ENCODE measurements at places on chromosomes 13 and 19.
A peak's percentile ranks its signal among the peaks of the same experiment; 100 is the strongest.

- no peak for DNase-seq
Measured at GRCh38 chr13:111919849-111920248, 147.1 kb upstream of the SOX1 start.

- no peak for DNase-seq
Measured at GRCh38 chr13:33078263-33078662, 62.0 kb downstream of the KL start.

DNA sequence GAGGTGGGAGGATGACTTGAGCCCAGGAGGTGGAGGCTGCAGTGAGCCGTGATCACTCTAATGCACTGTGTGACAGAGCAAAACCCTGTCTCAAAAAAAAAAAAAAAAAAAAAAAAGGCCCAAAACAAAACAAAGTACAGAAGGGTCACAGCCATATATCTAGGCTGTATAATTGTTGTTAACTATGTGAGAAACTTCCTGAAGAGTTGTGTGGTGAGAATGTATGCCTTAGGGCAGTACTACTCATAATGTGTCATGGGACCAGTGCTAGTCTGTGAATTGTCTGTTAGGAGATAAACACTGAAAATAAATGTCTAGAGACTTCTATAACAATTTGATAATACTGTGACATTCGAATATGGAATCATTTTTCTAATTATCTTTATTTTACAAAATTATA lies 43.1 kb downstream of the PAN3 start:
- DNase-seq, result no peak

DNA sequence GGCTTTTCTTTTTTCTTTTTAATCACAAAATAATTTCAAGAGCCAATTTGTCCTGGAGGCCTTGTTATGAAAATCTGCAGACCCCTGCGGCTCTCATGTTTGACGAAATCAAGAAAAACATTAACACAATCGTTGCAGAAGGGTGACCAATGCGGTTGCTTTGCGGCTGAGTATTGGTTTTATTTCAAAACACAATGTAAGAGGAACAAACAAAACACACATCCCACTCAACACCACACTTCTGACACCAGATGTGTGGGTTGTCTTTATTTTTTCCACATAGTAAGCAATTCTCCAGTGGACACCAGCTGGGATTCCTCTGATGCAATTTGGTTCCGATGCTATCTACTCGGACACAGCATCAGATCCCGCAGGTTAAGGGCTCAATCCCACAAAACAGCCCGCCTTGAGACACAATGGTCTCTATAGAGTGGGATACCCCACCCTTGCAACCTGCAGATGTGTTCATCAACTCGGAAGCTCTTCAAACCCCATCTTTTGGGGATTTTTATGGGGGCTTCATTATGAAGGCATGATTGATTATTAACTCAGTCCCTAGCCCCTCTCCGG lies 21.9 kb upstream of the CCDC124 start:
- DNase-seq, result no peak

DNA sequence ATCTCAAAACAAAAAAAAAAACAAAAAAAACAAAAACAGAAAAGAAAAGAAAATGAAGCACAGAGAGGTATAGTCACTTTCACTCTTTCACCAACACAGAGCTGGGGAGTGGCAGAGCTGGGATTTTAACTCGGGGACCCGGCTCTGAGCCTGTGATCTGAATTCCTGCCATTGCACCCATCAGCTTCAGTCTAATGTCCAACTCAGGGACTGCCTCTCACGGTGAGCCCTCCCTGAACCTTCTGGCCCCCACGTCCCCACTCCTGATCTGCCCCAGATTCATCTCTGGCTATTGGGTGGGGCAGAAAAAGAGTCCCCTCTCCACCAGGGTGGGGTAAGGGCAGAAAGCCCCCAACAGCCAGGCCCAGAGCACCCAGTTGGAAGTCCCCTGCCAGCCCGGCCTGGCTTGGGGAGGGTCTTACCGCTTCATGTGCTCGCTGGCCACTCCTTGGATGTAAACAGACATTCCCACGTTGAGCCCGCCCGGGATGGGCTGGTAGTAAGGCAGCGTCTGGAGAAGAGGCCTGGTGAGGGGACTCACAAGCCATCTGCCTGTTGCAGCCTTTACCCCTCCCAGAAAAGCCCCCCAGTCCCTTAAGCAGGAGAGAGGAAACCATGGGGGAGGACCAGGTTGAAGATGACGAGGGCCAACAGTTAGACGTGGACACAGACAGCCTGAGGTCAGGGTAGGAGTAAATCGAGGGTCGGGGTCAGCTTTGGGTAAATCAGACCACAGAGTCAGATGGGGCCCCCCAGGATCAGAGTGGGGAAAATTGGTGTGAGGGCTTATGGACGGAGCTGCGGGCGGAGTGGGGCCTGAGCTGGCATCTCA lies 520 bp downstream of the LGALS4 start:
- no peak for DNase-seq

DNA sequence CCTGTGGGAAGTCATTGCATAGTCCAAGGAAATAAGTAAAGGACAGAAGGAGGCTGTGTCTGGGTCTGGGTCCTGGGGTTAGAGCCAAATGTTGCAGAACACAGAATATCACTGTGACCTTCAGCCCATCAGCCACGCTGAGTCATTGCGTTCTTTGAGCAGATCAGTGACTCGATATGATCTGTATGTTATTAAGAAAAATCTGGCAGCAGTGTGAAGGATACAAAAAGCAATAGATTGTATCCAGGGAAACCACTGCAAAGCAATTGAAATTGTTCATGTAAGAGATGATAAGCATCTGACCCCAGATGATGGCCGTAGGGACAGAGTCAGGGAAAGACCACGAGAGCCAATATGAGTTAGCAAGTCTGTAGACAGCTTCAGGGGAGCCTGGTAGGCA lies 1575.1 kb upstream of the SLC10A2 start:
- DNase-seq, result no peak

DNA sequence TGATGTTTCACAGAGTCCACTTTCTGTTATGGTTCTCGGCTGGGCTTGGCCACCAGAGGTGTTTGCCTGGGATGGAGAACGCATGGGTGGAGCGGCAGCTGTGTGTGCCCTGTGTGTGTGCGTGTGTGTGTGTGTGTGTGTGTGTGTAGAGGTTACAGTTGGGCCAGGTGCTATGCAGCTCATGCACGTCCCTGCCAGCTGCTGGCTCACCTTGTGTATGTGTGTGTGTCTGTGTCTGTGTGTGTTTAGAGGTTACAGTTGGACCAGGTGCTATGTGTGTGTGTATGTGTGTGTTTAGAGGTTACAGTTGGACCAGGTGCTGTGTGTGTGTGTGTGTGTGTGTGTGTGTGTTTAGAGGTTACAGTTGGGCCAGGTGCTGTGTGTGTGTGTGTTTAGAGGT lies 33.0 kb upstream of the PEG3 start:
- DNase-seq, result no peak

- no peak for DNase-seq
Measured at GRCh38 chr13:114097212-114097892, 35.1 kb downstream of the RASA3 start.

DNA sequence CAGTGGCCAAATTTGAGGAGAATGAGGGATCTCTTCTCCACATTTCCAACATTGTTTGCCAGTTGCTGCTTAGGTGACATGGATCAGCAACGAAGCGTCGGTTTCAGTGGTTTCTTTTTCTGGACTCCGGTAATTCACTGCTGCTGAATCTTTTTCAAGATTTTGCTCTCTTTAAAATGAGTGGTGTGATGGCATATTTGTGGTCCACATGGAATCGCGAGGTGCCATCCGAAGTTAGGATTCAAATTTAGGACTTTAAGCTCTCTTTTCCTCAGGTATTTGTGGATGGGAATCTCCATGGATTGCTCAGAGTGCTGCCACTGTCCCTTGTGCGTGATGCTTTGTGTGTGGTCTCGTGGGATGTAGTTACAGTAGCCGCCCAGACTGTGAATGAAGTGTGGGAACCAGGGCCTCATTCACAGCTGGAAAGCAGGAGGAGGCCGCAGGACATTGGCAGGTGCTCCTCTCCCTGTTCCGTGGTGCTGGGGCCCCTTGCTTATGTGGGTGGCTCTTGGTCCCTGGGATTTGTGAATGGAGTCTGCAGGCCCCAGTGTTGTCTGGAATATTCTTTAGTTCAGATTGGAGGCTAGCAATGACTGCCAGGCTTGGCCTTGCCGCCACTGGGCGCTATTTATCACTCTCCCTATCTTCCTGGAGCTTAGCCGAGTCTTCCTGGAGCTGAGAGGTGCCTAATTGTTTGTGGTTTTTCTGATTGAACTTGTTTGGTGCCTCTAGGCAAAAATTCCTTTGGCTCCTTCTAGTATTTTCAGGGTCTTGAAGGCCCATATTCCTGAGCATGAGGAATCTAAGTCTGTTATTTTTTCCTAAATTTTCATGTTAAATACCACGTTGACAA lies 1.5 kb downstream of the ILF3 start:
- peak; percentile 52 for DNase-seq

DNA sequence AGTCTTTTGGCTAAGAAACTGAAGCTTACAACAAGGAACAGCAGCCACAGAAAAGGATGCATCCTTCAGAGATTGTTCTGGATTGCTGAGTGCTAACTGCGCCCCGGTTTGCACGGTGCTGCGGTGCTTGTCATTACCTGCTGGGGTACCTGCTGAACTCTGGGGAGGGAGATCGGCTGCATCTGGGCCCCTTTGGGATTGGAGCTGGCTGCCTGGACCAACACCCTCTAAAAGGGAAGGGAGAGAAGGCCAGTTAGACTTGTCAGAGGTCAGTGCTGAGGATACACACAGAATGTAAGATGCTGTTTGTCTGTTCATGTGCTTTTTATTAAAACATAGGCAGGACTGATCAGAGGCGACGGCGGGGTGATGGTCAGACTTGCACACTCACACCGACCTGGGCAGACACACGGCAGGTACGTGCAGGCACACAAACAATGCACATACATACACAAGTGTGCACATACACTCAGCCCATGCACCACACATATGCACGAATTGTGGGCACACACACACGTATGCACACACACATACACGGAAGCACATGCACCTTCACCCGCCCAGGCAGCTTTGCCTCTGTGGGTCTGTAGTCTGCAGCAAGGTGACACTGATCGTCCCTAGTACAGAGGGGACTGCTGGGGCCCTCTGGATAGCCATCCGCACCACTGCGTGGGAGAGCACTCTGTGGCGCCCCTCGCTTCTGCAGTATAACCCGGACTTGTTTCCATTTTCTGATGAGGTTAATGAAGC lies 66.1 kb downstream of the RFX2 start:
- no peak for DNase-seq

GRCh38 chr13:27770809-27771208 lies 21.5 kb upstream of the GSX1 start:
- DNase-seq, result peak; percentile 56

- no peak for DNase-seq
Measured at GRCh38 chr19:34979819-34980640, 16.0 kb upstream of the ZNF792 start.

DNA sequence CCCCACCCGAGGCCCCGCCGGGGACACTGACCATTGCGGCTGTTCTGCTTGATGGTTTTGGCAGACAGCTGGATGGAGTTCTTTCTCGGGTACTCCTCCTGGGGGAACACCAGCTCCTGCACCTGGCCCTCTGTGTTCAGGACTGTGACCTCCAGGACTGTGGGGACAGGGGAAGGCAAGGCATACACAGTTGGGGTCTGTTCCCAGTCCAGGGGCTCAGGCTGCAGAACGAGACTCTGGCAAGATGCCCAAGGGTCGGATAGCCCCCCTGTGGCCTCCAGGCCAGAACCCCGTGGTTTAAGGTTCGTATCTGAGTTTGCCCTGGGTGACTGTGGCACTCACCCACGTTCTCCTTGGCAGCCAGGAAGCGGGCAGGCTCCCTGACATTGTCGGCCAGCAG lies 22.7 kb upstream of the ASF1B start:
- no peak for DNase-seq

GRCh38 chr13:91313103-91313502 lies 34.4 kb upstream of the MIR17HG start:
- peak; percentile 56 for DNase-seq

DNA sequence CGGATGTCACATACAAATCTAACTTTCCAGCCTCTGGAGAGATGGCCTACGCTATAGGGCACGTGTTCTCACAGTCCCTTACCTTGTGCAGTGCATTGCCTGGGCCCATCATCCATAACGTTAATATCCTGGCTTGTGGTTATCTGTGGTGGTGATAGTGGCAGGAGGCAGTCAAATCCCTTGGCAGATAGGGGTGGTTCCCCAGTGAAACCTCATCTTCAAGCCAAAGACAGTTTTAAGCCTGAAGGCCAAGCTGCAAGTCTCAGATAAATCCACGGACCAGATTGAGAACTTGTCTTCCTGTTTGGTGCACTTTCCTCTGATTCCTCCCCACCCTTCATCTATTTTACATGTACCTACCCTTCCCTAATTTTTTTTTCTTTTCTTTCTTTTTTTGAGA lies 4.3 kb upstream of the FBXO17 start:
- DNase-seq, result no peak

GRCh38 chr13:33212396-33212795 lies 73.2 kb downstream of the STARD13 start:
- no peak for DNase-seq

GRCh38 chr13:111037927-111038326 lies 77.2 kb upstream of the ARHGEF7 start:
- no peak for DNase-seq

DNA sequence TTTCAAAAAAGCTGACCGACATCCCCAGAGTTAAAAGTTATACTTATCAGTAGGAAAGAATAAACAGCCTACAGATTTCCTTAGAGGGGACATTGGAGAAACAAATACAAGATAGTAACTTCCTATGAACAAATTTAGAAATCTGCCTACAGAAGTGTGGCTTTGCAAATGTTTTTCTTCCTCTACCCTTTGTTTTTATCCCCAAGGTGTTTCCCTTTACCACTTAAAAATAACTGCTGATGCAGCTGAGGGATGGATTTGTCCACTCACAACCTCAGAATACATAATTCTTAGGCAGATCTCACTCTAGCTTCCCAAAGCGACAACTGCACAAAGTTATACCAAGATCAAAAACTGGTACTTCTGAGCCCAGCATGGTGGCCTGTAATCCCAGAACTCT lies 20.9 kb downstream of the MED4 start:
- no peak for DNase-seq

DNA sequence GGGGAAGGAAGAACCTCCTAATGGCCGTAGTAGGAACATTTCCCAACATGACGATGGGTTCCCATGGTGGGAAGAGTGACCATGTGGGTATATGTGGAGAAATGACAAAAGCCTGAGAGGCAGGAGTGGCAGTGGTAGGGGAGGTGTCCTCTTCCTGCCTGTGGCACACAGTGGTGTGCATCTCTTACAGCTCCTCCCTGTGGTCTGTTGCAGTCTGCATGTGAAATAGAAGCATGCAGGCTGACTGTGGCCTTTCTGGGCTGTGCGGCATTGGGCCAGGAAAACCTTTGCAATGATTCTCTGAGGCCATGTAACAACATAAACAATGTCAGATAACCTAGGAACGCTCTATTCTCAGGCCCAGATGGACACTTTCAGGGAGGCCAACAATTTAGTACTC lies 84.0 kb downstream of the LACC1 start:
- DNase-seq, result peak; percentile 22

Data from neural progenitor cell (in vitro differentiated cells).